ENCODE measurements at places on chromosomes 3 and 15.

DNA sequence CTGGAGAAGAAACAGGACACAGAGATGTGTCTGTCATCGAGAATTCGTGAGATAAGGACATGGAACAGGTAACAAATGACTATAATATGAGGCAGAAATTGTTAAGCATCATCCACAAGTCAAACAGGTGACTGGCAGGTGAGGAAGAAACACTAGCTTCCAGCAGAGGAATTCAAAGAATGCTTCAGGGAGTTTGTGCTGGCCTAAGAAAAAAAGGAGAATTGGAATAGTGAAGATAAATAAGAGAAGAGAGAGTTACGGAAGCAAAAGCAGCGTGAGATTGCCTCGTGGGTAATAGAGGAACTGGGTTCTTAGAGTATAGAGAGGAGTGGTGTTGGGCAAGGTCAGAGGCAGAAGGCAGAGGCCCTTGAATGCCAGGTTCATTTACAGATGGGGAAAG, 22.9 kb upstream of the FGF12 start:
- DNase-seq, result no peak
- H3K27ac ChIP-seq, result no peak overlapping the region
- H3K36me3 ChIP-seq, result no peaks in the 10 kb centered on the region
- no peaks in the 10 kb centered on the region for H3K4me1 ChIP-seq

DNA sequence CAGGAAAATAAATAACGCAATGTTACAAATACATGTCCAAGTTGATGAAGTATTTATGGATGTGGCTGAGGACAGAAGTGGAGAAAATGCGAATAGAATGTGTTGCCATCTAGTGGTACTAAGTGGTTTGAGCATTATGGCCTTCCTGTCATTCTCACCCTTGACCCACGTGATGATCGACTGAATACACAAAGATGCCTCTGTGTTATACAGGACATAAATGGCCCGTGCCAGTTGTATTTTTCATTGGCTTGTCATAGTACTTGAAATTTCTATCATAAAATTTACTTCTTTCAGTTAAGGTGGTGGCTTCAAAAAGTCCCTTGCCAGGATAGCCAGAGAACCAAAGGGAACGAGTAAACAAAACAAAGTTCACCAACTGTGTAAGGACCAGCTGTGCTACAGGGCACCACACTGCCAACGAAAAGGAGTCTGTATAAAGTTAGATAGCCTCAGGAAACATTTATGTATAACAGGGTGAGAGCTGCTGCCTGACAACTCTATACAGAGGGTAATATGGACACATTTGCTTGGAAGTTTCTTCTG, 103.7 kb downstream of the MYH15 start:
- no peaks in the 10 kb centered on the region for H3K36me3 ChIP-seq
- no peak overlapping the region for H3K27ac ChIP-seq
- no peaks in the 10 kb centered on the region for H3K4me1 ChIP-seq
- DNase-seq, result peak; percentile 78
- no peaks in the 10 kb centered on the region for H3K27me3 ChIP-seq

DNA sequence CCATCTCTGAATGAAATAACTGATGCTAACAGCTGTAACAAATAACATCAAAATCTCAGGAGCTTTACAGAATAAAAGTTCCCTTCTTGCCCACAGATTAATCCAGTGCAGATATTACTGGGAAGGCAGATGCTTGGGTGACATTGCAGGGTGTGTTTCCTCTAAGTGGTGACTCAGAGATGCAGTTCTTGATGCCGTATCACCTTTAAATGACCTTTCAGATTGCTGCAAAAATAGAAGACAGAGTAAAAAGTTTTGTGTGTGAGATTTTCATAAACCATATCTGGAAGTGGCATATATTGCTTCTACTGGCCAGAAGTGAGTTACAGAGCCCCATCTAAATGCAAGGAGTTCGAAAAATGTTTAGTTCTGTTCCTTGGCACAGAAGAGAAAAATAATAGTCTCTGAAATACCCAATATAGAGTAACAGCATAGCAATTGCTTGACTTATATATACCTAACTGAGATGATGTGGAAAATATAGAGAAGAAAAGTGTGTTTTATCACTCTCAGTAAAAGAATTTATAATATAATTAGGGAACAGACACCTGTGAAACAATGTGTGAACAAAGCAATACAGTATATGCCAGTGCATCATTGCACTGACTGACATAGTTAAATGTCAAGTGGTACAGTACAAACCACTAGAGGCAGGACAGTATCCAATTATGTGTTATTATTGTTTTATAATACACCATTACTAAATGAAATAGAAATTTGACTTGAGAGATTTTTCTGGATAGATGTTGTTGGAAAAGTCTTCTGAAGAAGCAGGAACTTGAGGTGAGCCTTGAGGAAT, 430.7 kb upstream of the CBLB start:
- no peak overlapping the region for H3K27ac ChIP-seq
- H3K4me3 ChIP-seq, result no peak overlapping the region
- no peak for DNase-seq
- no peaks in the 10 kb centered on the region for H3K27me3 ChIP-seq

DNA sequence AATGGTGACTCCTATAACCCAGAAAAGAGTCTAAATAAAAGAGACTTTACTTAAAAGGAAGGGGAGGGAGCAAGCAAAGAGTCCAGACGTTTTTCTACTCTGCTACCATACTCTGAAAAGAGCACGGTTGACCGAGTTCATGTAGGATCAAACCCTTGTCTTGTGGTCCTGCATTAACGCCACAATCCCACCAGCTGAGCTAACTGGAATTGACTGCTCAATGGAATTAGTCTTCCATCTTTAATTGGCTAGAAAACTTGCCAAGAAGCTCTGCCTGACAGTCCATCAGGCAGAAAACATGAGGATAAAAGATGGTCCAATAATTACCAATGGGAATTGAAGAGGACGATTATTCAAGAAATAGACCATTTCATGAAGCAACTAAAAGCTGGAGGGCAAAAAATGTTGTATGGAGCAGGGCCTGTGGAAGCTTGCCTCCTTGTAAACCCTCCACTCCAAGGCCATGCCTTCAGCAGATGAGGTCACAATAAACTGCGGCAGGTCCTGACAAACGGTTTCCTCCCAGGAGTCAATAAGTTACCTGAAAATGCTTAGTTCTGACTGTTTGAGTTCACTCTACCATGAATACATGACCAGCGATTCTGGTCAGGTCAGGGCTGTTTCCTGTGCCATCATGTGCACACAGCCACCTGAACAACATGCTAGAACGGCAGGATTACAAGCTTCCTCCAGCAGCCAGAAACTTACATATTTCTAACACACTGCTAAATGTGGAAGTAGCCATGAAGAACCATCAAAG, 35.6 kb upstream of the ARHGEF3 start:
- H3K27me3 ChIP-seq, result no peaks in the 10 kb centered on the region
- H3K4me3 ChIP-seq, result no peak overlapping the region
- H3K4me1 ChIP-seq, result peaks cover 15% of the 10 kb centered on the region
- no peak overlapping the region for H3K27ac ChIP-seq

- no peaks in the 10 kb centered on the region for H3K27me3 ChIP-seq
- no peaks in the 10 kb centered on the region for H3K36me3 ChIP-seq
- H3K4me3 ChIP-seq, result no peak overlapping the region
- H3K4me1 ChIP-seq, result no peaks in the 10 kb centered on the region
- no peak overlapping the region for H3K27ac ChIP-seq
- DNase-seq, result no peak
These were observed 101.8 kb downstream of the XXYLT1 start for GRCh38 chr3:195169011-195169649.

GRCh38 chr3:28906561-28907310, 374.1 kb upstream of the RBMS3 start:
- no peaks in the 10 kb centered on the region for H3K4me1 ChIP-seq

DNA sequence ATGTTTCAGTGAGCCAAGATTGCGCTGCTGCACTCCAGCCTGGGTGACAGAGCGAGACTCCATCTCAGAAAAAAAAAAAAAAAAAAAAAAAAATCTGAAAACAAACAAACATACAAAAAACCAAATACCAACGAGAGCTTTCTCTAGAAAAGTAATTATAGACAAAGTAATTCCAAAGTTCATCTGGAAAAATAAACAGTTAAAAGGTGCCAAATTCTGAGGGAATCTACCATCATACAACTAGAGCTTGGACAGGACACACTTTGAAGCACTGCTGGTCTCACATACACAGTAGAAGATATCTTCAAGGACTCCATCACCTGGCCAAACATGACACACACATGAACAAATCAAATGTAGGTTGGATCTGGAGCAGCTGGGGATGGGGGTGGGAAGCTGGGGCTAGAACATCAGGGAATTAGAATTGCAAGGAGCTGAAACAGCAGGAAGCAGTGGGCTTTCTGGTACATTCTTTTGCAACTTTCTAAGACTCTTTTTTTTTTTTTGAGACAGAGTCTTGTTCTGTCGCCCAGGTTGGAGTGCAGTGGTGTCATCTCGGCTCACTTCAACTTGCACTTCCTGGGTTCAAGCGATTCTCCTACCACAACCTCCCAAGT, 41.1 kb upstream of the CTSH start:
- H3K27ac ChIP-seq, result no peak overlapping the region
- no peak overlapping the region for H3K4me3 ChIP-seq
- peaks cover 9% of the 10 kb centered on the region for H3K4me1 ChIP-seq
- H3K27me3 ChIP-seq, result no peaks in the 10 kb centered on the region
- no peak for DNase-seq
